ENCODE measurements at places on chromosomes 7 and 10. TPM values are rescaled to one million over a fixed set of nuclear protein-coding genes. Genes with fewer than 3 reads are reported as not detected.
A peak's percentile ranks its signal among the peaks of the same experiment; 100 is the strongest.

DNA sequence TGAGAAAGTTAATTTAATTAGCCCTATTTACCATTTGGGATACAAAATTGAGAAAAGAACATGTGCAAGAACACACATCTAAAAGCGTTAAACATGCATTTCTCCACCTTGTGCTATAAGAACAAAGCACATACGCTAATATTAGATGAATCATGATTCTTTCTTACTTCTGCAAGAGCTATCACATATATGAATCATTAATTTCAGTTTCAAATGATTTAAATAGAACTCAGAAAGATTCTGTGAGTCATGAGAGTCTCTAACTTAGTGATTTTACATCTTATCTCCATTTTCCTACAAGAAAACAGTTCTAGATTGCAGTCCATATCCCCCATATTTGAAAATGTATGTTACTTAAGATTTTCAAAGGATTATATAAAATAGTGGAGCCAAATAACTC lies 173.9 kb downstream of the RNLS start:
- no peaks in the 10 kb centered on the region for H3K36me3 ChIP-seq
- H3K4me1 ChIP-seq, result no peaks in the 10 kb centered on the region
- no peak for DNase-seq
- no peaks in the 10 kb centered on the region for H3K27me3 ChIP-seq

- no peaks in the 10 kb centered on the region for H3K36me3 ChIP-seq
- H3K27ac ChIP-seq, result no peak overlapping the region
- H3K4me3 ChIP-seq, result no peak overlapping the region
- H3K27me3 ChIP-seq, result no peaks in the 10 kb centered on the region
Measured at GRCh38 chr10:116300542-116300941, 23.7 kb upstream of the CCDC172 start.

The FAM237B gene
- total RNA-seq, result not detected

DNA sequence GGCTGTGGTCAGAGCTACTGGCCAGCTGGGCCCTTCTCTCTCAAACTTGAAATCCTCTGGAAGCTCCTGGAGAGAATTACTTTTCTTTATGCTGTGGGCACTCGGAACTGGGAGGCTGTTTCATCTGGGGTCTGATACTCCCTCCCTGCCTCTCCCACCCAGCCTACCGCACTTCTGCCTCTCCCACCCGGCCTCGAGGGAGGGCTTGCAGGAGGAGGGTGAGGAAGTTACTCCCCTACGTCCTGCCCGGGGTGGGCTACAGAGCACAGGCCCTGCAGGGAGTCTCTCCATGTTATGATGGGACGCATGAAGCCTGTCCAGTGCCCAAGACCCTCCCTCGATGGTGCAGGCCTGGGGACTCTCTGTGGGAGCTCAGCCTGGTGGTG lies 584.6 kb upstream of the MKI67 start:
- no peaks in the 10 kb centered on the region for H3K36me3 ChIP-seq
- H3K27me3 ChIP-seq, result no peaks in the 10 kb centered on the region
- no peaks in the 10 kb centered on the region for H3K4me1 ChIP-seq
- H3K4me3 ChIP-seq, result no peak overlapping the region
- no peak overlapping the region for H3K27ac ChIP-seq

- no peak overlapping the region for H3K4me3 ChIP-seq
- DNase-seq, result no peak
- H3K27ac ChIP-seq, result no peak overlapping the region
- H3K4me1 ChIP-seq, result no peaks in the 10 kb centered on the region
- no peaks in the 10 kb centered on the region for H3K36me3 ChIP-seq
Measured at GRCh38 chr7:18693406-18693805, 197.9 kb downstream of the HDAC9 start.

DNA sequence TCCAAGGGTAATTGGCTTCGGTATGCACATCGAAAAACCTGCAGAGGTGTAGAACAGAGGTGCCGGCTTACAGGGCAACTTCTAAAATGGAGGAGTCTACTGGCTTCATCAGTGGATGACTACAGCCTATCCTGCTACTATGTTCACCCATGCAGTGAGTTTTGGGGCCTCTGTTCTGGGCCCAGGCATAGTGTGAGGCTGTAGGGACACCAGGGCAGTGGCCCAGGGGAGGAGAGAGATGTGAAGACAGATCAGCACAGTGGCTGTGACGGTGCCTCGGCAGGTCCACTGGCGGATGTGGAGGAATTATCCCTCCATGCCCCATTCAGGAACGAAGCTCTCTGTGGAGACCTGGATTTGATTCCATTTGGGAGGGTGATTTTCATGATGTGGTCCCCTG lies 235.3 kb upstream of the MKI67 start:
- H3K27ac ChIP-seq, result no peak overlapping the region
- H3K4me1 ChIP-seq, result no peaks in the 10 kb centered on the region
- no peaks in the 10 kb centered on the region for H3K27me3 ChIP-seq
- H3K4me3 ChIP-seq, result no peak overlapping the region
- H3K36me3 ChIP-seq, result no peaks in the 10 kb centered on the region

GRCh38 chr10:36577126-36577525 lies 548.3 kb upstream of the ANKRD30A start:
- no peak for DNase-seq
- H3K4me1 ChIP-seq, result no peaks in the 10 kb centered on the region

- H3K4me3 ChIP-seq, result no peak overlapping the region
- no peak overlapping the region for H3K27ac ChIP-seq
- DNase-seq, result no peak
- no peaks in the 10 kb centered on the region for H3K4me1 ChIP-seq
Measured at GRCh38 chr7:24192053-24192452, 91.9 kb upstream of the NPY start.

GRCh38 chr7:6656413-6656812 lies 19.3 kb downstream of the ZNF316 start:
- H3K4me3 ChIP-seq, result no peak overlapping the region
- no peak for DNase-seq
- H3K4me1 ChIP-seq, result no peaks in the 10 kb centered on the region
- peaks cover 14% of the 10 kb centered on the region for H3K36me3 ChIP-seq

GRCh38 chr7:27527348-27527714 lies 135.4 kb downstream of the HIBADH start:
- no peak overlapping the region for H3K4me3 ChIP-seq
- no peak for DNase-seq
- no peak overlapping the region for H3K27ac ChIP-seq

DNA sequence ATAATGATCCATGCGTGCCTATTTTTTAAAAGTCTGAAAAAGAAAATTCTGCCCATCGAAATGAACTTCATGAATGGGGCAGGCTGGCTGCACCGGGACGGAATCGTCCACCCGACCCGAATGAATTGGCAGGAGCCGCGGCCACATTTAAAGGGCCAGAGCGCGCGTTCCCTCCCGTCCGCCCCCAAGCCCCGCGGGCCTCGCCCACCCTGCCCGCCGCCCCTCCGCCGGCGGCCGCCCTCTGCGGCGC lies 319 bp upstream of the GATA3 start:
- peaks cover 68% of the 10 kb centered on the region for H3K4me1 ChIP-seq
- H3K4me3 ChIP-seq, result peak overlapping the region; percentile 63
- peaks cover 32% of the 10 kb centered on the region for H3K27me3 ChIP-seq
- H3K27ac ChIP-seq, result peak overlapping the region; percentile 73
